ENCODE measurements at places on chromosomes 2 and 18. TPM values are rescaled to one million over a fixed set of nuclear protein-coding genes. Genes with fewer than 3 reads are reported as not detected.

GRCh38 chr18:4256766-4257417 is 198.2 kb downstream of the DLGAP1 start:
- H3K27me3 ChIP-seq: no peaks in the 10 kb centered on the region
- H3K36me3 ChIP-seq: no peaks in the 10 kb centered on the region
- H3K4me3 ChIP-seq: no peak overlapping the region
- DNase-seq: no peak
- H3K27ac ChIP-seq: no peak overlapping the region

DNA sequence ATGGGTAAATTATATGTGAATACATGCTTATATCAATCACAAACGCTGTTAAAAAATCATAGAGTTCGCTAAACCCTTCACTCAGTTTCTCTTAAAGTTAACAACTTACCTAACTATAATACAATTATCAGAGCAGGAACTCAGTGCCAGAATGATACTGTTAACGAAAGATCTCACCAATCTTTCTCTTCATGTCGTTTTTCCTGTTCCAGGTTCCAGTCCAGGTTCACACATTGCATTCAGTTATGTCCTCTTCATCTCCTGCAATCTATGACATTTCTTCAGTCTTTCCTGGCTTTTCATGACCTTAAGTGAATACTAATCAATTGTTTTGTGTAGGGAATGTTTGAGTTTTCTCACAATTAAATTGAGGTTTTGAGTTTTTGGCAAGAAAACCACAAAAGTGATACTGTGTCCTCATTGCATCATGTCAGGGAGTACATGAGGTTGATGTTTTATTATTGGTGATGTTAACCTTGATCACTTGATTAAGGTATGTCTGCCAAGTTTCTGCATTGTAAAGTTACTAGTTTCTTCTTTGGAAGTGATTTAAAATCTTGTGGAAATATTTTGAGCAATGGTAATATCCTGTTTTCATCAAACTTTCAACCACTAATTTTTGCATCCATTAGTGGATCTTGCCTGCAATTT is 131.9 kb downstream of the ESCO1 start:
- H3K4me3 ChIP-seq: no peak overlapping the region
- H3K4me1 ChIP-seq: no peaks in the 10 kb centered on the region
- H3K36me3 ChIP-seq: no peaks in the 10 kb centered on the region
- H3K27me3 ChIP-seq: no peaks in the 10 kb centered on the region
- H3K27ac ChIP-seq: no peak overlapping the region

DNA sequence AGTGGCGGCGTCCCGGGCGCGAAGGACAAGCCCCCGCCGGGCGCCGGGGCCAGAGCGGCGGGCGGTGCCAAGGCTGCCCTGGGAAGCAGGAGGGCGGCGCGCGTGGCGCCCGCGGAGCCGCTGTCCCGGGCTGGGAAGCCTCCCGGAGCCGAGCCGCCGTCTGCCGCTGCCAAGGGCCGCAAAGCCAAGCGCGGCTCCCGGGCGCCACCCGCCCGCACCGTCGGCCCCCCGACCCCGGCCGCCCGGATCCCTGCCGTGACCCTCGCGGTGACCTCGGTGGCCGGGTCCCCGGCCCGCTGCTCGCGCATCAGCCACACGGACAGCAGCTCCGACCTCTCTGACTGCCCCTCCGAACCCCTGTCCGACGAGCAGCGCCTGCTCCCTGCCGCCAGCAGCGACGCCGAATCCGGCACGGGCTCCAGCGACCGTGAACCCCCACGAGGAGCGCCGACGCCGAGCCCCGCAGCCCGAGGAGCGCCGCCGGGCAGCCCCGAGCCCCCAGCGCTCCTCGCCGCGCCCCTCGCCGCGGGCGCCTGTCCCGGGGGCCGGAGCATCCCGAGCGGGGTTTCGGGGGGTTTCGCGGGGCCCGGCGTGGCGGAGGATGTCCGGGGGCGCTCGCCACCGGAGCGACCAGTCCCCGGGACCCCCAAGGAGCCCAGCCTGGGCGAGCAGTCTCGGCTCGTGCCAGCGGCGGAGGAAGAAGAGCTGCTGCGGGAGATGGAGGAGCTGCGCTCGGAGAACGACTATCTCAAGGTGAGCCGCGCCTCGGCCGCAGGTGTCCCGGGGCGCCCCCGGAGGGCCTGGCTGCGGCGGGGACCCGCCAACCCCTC is 820 bp downstream of the MTCL1 start:
- H3K36me3 ChIP-seq: no peaks in the 10 kb centered on the region
- peak overlapping the region; percentile 52 for H3K4me3 ChIP-seq
- no peak for DNase-seq
- H3K4me1 ChIP-seq: peaks cover 29% of the 10 kb centered on the region
- H3K27ac ChIP-seq: peak overlapping the region; percentile 56

GRCh38 chr2:176653479-176654443 is 384.5 kb downstream of the MTX2 start:
- no peaks in the 10 kb centered on the region for H3K27me3 ChIP-seq
- no peak overlapping the region for H3K4me3 ChIP-seq
- H3K27ac ChIP-seq: no peak overlapping the region
- peak; percentile 48 for DNase-seq
- no peaks in the 10 kb centered on the region for H3K4me1 ChIP-seq

The ZNF396 gene
- 2.9 TPM for total RNA-seq

- H3K27ac ChIP-seq: no peak overlapping the region
- no peaks in the 10 kb centered on the region for H3K27me3 ChIP-seq
- no peak overlapping the region for H3K4me3 ChIP-seq
- no peak for DNase-seq
- no peaks in the 10 kb centered on the region for H3K4me1 ChIP-seq
- H3K36me3 ChIP-seq: peaks cover 50% of the 10 kb centered on the region
Measured at GRCh38 chr2:216163518-216163917, 54.4 kb downstream of the XRCC5 start.

DNA sequence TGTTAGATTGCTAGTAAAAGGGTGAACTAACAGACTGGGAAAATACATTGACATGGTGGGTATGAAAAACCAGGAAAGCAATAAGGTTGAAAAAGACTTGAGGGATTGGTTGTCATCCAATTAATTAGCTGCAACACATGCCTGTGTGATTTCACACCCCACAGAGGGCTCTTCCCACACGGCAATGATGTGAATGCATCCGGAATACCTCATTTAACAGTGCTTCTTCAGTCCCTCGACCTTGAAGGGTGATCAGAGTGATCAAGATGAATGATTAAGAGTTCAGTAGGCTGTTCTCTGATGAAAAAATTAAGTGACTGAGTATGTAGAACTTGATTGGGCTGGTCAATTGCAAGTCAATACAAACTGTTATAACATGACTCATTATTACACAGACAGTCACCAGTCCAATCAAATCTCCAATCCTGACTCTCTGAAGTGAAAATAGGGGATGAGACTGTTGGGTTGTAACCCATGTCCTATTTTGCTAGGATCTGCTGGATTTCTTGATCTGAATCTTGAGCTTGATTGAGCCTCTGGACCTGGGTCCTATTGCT is 924.9 kb upstream of the FAM98A start:
- H3K27ac ChIP-seq: no peak overlapping the region
- H3K36me3 ChIP-seq: no peaks in the 10 kb centered on the region
- H3K27me3 ChIP-seq: no peaks in the 10 kb centered on the region
- no peaks in the 10 kb centered on the region for H3K4me1 ChIP-seq

DNA sequence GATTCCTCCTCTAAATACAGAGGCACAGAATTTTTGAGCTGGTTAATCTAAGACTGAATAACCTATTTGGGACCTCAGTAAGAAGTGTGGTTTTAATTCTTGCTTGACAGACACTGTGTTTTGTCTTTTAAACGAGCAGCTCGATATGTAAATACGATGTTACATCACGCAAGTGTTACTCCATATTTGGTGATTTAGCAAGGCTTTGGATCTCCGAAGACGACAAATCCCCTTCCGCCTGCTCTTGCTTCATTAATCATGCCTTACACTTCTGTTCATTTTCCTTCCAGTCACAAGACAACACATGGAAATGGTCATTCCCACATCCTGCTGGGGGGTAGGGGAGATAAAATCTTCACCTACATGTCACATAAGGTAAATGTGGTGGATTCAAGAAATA is 9.4 kb downstream of the BCL11A start:
- peaks cover 3% of the 10 kb centered on the region for H3K4me1 ChIP-seq
- no peak overlapping the region for H3K27ac ChIP-seq

The GPATCH11 gene
- total RNA-seq: 9.8 TPM

DNA sequence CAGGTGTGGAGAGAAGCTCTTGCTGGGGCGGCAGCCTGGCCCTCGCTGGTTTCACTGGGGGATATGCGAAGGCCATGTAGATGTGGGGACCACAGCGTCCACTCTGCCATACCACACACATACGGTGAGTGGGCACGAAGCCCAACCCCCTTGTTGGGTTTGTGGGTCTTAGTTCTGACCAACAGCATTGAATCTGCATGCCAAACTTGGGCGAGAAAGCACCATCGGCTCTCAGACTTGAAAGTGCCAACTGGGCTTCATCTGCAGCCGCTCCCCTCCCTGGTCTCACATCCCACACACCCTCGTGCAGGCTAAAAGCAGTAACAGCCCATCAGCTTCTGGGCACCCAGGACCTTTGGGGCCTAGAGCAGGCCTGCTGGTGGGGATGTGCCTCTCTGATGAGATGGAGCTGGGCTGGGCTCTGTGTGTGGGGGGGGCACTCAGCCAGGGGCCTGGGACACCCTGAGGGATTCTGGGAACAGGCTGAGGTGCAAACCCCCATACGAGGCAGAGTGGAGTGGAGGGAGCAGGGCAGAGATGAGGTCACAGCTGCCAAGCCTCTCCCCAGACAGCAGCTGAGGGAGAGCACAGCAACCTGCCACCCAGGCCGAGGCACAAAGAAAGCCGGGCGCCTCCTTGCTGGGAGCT is 264.4 kb downstream of the TWIST2 start:
- H3K4me3 ChIP-seq: no peak overlapping the region
- peak overlapping the region; percentile 70 for H3K27ac ChIP-seq
- peaks cover 64% of the 10 kb centered on the region for H3K36me3 ChIP-seq
- H3K27me3 ChIP-seq: no peaks in the 10 kb centered on the region

The CPO gene
- 2.2 TPM for total RNA-seq

- no peak overlapping the region for H3K4me3 ChIP-seq
- no peaks in the 10 kb centered on the region for H3K27me3 ChIP-seq
- no peak overlapping the region for H3K27ac ChIP-seq
- DNase-seq: no peak
- H3K4me1 ChIP-seq: no peaks in the 10 kb centered on the region
- no peaks in the 10 kb centered on the region for H3K36me3 ChIP-seq
Measured at GRCh38 chr18:37783771-37784170, 218.2 kb upstream of the CELF4 start.

The CGREF1 gene
- 15.9 TPM for total RNA-seq

- H3K4me3 ChIP-seq: no peak overlapping the region
- DNase-seq: no peak
- H3K27me3 ChIP-seq: no peaks in the 10 kb centered on the region
- H3K36me3 ChIP-seq: no peaks in the 10 kb centered on the region
- H3K27ac ChIP-seq: no peak overlapping the region
Measured at GRCh38 chr2:3522961-3523421, 3.7 kb upstream of the ADI1 start.

- H3K27ac ChIP-seq: no peak overlapping the region
- no peaks in the 10 kb centered on the region for H3K36me3 ChIP-seq
- no peak overlapping the region for H3K4me3 ChIP-seq
- DNase-seq: no peak
- no peaks in the 10 kb centered on the region for H3K27me3 ChIP-seq
- H3K4me1 ChIP-seq: no peaks in the 10 kb centered on the region
Measured at GRCh38 chr2:210539578-210540416, 16.6 kb upstream of the CPS1 start.

- no peak for DNase-seq
Measured at GRCh38 chr2:1638281-1638860, 105.9 kb downstream of the PXDN start.

GRCh38 chr2:163775304-163775703 is 39.5 kb upstream of the FIGN start:
- no peaks in the 10 kb centered on the region for H3K27me3 ChIP-seq
- H3K27ac ChIP-seq: peak overlapping the region; percentile 39
- no peaks in the 10 kb centered on the region for H3K36me3 ChIP-seq
- DNase-seq: no peak

- no peak for DNase-seq
- no peak overlapping the region for H3K27ac ChIP-seq
- H3K4me1 ChIP-seq: no peaks in the 10 kb centered on the region
- no peak overlapping the region for H3K4me3 ChIP-seq
- H3K27me3 ChIP-seq: no peaks in the 10 kb centered on the region
- H3K36me3 ChIP-seq: no peaks in the 10 kb centered on the region
Measured at GRCh38 chr2:8566155-8566670, 115.6 kb upstream of the ID2 start.

- H3K36me3 ChIP-seq: no peaks in the 10 kb centered on the region
- DNase-seq: no peak
- no peak overlapping the region for H3K4me3 ChIP-seq
- no peak overlapping the region for H3K27ac ChIP-seq
- H3K27me3 ChIP-seq: no peaks in the 10 kb centered on the region
Measured at GRCh38 chr2:180449171-180449915, 442.2 kb upstream of the CWC22 start.

GRCh38 chr2:140808820-140809219 is 1322.0 kb downstream of the LRP1B start:
- H3K36me3 ChIP-seq: no peaks in the 10 kb centered on the region
- DNase-seq: no peak
- no peak overlapping the region for H3K4me3 ChIP-seq
- H3K27me3 ChIP-seq: no peaks in the 10 kb centered on the region

- no peak overlapping the region for H3K4me3 ChIP-seq
- H3K36me3 ChIP-seq: no peaks in the 10 kb centered on the region
- no peak overlapping the region for H3K27ac ChIP-seq
- H3K4me1 ChIP-seq: no peaks in the 10 kb centered on the region
Measured at GRCh38 chr2:38057651-38058410, 18.1 kb downstream of the CYP1B1 start.

DNA sequence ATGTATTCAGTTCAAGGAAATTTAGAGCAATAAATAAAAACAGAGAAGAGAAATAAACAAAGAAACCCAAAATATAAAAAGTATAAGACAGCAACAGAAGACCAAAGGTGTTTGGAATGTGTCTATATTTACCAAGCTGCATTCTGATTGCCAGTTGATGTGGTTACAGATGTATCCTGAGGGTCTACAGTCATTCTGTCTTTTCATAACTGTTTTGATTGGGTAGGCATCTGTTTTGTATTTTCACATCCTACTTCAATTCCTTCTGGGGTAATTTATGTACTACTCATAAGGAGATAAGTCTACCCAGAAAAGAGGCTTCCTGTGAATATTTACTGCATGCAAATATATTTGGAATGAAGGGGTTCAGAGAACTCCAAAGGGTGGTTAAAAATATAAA is 596.8 kb upstream of the GCFC2 start:
- no peaks in the 10 kb centered on the region for H3K4me1 ChIP-seq
- no peak overlapping the region for H3K27ac ChIP-seq
- H3K4me3 ChIP-seq: no peak overlapping the region

GRCh38 chr2:42124011-42124785 is 45.0 kb upstream of the EML4 start:
- no peak overlapping the region for H3K4me3 ChIP-seq
- no peaks in the 10 kb centered on the region for H3K36me3 ChIP-seq
- H3K27me3 ChIP-seq: no peaks in the 10 kb centered on the region
- no peaks in the 10 kb centered on the region for H3K4me1 ChIP-seq

Data from tibial nerve (tissue), 4 donors.